ENCODE measurements at places on chromosomes 2 and 18. TPM values are rescaled to one million over a fixed set of nuclear protein-coding genes. Genes with fewer than 3 reads are reported as not detected.

Gene UBXN4
- 122 TPM for total RNA-seq

Gene TDRD15
- not detected for total RNA-seq

Gene DNER
- not detected for total RNA-seq

Gene RAX
- 0.24 TPM for total RNA-seq

DNA sequence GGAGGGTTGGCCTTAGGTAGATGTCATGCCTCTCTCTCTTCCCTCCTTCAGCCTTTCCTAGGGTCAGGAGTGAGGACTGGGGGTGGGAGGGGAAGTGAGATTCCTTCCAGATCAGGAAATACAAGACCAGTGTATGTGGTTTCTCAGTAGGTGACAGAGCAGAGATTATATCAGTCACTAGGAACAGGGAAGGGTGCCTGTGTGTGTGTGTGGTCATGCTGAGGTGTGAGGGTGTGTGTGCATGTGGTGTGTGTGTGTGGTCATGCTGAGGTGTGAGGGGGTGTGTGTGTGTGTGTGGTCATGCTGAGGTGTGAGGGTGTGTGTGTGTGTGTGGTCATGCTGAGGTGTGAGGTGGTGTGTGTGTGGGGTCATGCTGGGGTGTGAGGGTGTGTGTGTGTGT lies 259.8 kb downstream of the LOXHD1 start:
- peak; percentile 21 for ATAC-seq
